Esophagus mucosa (tissue), 1 donor: ENCODE measurements at places on chromosomes 13 and 19. TPM values are rescaled to one million over a fixed set of nuclear protein-coding genes. Genes with fewer than 3 reads are reported as not detected.
A peak's percentile ranks its signal among the peaks of the same experiment; 100 is the strongest.

Gene MBD3L3
- not detected for total RNA-seq

Gene SLC8A2
- 0.12 TPM for total RNA-seq

Gene ATP5F1D
- total RNA-seq = 251 TPM

Gene CYP4F11
- total RNA-seq = 2.7 TPM

GRCh38 chr13:114338959-114339358, 24.7 kb downstream of the CHAMP1 start:
- no peak for ATAC-seq

GRCh38 chr19:35596366-35596999, 10.5 kb downstream of the PMIS2 start:
- peak; percentile 54 for ATAC-seq

GRCh38 chr19:7902796-7903243, 857 bp upstream of the MAP2K7 start:
- no peak for ATAC-seq

DNA sequence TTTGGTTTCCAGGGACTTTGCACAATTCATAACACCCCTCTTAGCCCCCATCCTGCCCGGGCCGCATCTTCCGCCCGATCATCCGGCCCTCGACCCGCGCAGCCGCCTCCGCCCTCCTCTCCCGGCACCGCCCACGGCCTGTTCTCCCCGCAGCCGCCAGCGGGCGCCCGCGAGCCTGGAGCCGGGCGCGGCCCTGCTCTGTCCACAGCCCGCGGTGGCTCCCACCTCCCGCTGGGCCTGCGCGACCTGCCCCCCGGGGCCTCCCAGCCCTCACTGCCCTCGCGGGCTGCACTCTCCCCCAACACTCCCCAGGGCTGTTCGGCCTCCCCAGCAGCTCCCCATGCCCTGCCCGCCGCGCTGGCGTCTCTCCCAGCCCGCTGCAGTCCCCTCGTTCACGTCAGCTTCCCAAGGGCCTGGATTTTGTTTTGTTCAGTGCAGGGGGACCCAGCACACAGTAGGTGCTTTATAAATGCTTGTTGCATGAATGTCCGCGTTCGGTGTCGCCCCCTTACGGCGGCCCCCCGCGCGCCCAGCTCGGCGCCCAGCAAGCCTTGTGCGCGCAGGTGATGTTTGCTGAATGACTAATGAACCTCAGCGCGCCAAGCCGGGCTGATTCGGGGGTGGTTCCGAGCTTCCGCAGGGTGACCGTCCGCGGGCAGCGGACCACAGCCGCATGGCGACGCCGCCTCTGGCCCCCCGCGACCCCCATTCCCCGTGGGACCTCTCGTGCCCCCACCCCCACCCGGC, 4.6 kb upstream of the APC2 start:
- ATAC-seq = peak; percentile 72

- ATAC-seq = no peak
These were observed 620.6 kb downstream of the GPC6 start for GRCh38 chr13:93847162-93847561.

DNA sequence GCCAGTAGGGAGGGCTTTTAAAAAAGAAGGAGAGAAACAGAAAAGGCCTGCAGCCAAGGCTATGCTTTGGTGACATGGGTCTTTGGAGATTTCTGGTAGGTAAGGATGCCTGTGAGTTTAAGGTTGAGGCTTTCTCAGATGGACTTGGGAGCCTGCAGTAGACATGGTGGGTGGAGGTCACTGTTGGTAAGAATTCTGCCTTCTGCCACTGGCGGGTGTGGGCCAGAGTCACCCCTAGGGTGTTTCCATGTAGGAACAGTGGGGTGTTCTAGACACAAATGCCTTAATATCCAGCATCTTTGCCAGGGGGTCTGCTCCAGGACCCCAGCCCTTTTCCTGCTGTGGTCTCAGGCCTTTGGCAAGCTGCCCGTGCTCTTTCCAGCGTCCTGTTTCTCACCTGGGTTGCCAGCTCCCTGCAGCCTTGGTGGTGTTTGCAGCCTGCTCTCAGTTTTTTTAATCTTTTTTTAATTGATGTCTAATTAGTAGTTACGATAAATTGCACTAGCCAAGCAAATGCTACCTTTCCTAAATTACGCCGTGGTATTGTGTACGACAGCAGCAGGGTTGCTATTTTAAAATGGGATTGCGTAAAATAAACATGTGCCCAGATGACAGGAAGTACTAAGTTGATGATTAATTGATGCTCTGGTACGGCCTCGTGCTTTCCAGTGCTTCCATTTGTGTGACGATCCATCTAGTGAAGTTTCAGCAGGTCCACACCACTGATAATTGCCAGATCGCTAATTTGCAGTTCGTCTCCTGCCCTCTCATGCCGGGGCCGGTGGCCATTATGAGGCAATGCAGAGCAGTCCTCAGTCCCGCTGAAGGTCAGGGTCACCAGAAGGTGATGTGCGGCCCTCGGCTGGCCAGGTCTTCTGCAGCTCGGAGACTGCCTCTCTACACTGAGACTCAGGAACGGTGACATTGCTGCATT, 35.3 kb upstream of the NPAS1 start:
- ATAC-seq = peak; percentile 33

DNA sequence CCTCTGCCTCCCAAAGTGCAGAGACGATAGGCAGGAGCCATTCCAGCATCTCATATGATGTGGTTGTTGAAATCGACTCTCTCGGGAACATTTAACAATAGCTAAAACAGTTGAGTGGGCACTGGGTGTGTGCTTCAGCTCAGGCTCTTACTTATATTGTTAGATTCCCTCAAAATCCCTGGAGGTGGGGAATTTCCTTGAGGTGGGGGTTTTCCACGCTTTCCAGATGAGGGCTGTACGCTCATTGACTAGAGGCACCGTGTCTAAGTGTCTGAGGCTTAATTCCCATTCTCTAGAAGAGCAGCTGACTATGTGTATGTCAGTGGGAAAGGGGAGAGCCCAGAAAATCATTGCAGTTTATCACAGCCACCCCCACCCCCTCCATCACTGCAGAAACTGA, 10.8 kb upstream of the GRAMD1A start:
- no peak for ATAC-seq

DNA sequence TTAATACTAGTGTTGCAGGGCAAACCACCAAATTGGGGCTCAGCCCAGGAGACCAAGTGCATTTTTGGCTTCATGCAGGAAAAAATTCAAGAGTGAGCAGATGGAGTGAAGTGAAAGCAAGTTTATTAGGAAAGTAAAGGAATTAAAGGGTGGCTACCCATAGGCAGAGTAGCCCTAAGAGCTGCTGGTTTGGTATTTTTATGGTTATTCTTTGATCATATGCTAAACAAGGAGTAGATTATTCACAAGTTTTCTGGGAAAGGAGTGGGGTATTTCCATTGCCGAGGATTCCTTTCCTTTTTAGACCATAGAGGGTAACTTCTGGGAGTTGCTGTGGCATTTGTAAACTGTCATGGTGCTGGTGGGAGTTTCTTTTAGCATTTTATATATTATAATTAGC, 459.0 kb downstream of the KLF5 start:
- ATAC-seq = no peak

DNA sequence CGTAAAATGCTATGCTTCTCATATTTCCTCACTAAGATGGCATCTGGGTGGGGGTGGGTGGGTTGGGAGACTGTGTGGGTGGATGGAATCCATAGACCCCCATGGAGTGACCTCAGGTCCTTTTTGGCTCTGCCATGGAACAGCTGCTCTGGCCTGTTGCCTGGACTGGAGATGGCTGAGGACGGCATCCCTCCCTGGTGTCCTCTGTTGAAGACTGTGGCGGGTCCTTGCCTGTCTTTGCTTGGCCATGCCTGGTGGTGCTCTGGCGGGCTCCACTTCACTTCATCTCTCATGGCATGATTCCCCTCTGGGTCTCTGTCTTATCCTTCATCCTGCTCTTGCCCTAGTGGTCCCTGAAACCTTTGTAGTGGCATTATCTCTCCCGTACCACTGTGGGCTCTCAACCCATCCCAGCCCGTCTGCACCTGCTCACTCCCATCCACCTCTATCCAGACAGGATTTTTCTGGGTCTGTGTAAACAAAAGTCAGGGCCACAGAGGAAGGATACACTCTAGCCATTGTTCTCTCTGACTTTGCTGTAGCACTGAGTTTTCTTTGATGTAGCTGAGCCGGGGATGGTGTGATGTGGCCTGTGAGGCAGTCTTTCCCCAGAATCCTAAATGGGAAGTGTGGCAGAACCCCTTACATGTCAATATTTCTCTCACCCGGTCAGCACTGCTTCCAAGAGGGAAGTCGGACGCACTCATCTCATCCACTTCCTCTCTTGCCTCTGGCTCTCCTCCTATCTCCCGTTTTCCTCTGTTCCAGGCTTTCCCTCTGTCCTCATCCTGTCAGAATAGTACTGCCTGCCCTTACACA, 36.1 kb downstream of the WDFY2 start:
- peak; percentile 10 for ATAC-seq

GRCh38 chr13:32022311-32022710, 9.3 kb upstream of the FRY start:
- ATAC-seq = no peak

DNA sequence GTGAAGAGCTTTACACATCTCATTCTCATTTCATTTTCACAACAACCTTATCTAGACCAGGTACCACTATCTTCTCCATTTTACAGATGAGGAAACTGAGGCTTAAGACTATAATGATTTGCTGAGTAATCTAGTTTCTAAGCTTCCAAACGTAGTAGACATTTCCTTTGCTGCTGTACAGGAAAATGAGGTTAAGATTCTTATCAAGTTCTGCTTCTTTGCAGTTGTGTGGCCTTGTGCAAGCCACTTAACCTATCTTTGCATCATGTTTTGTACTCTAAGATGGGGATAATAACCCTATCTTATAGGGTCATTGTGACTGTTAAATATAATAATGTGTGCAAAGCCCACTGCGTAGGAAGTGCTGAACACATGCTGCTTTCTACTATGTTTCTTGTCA, 307.9 kb downstream of the HS6ST3 start:
- ATAC-seq = no peak

- ATAC-seq = no peak
These were observed 205.7 kb downstream of the KCNRG start for GRCh38 chr13:50220938-50221337.
